ENCODE measurements at places on chromosomes 16 and 17.

- no peak for DNase-seq
These were observed 42.1 kb downstream of the SRCIN1 start for GRCh38 chr17:38563362-38564253.

GRCh38 chr17:43755389-43755875 is 3.2 kb downstream of the SOST start:
- DNase-seq = peak; percentile 36

GRCh38 chr17:75636381-75637142 is 3.3 kb downstream of the SMIM5 start:
- DNase-seq = no peak

DNA sequence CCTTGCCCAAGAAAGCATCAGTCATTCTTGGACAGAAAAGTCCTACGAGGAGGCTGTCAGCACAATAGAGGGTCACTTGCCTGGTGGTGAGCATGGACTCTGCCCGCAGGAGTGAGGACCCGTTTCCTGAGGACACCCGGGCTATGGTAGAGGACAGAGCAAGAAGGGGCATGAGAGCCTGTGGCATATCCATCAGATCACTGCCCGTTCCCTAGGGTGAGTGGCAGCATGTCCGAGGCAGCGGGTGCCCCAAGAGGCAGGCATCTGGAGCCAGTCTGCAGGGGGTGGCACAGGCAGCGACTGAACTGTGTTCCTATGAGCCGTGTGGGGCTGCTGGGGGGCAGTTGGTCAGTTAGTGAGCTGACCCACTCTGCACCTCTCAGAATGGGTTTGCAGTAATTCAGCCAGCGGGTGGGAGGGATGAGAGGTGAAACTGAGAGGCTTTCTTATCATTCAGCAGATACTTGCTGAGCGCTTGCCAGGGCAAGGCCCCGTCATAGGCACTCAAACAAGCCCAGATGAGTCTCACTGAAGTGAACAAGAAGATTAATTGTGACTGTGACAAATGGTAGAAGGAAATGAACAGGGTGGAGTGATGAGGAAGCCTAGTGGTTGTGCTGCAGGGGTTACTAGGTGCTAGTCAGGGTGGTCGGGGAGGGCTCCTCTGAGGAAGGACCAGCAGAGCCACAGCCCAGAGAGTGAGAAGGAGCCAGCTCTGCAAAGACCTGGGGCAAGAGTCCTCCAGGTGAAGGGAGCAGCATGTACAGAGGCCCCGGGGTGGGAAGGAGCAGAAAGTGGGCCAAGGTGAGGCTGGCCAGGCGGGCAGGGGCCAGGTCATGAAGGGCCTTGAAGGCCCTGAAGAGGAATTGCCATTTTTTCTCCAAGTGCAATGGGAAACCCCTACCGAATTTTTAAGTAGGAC is 87.9 kb downstream of the CLEC16A start:
- no peak for DNase-seq

GRCh38 chr17:83194186-83194561 is 114.8 kb downstream of the METRNL start:
- no peak for DNase-seq

- DNase-seq = no peak
These were observed 18.1 kb downstream of the MAP3K14 start for GRCh38 chr17:45298546-45299285.

DNA sequence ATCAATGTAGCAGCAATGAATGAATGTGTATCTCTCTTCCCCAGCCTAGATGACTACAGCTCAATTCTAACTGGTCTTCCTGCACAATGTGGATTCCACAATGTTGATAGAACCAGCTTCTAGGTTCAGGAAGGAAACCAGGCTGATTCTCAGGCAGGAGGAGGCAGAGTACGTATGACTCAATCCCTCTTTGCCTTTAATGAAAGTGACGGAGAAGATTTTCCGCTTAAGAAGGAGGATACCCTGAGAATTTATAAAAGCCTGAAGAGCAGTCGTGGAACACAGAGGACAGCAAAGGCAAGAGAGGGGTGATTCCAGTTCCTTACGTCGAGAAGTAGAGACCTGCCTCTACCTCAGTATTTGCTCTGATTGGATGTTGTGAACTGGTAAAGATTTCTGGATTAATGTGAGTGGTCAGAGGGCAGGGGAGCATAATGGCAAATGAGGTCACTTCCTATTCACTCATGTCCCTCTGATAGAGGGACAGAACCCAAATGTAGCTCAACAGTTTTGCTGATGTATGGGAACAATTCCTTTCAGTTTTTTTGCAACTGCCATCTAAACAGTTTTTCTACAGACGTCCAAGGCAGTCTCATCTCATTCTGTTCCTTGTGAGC is 15.0 kb upstream of the SLC16A11 start:
- DNase-seq = no peak

DNA sequence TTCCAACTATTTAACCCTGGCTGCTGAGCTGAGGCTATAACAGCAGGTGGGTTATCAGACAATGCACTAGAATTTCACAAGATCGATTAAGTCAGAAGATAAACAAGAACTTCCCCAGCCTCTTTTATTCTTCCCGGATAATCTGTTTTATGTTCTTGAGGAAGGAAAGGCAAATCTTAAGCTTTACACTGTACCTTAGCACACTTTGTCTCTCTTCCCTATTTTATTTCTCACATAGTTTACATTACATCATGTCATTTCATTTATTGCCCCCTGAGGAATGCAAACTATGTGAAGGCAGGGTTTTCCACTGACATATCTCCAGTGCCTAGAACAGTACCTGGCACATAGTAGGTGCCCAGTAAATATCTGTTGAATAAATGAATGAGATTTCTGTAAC is 139.6 kb downstream of the SKAP1 start:
- DNase-seq = no peak

DNA sequence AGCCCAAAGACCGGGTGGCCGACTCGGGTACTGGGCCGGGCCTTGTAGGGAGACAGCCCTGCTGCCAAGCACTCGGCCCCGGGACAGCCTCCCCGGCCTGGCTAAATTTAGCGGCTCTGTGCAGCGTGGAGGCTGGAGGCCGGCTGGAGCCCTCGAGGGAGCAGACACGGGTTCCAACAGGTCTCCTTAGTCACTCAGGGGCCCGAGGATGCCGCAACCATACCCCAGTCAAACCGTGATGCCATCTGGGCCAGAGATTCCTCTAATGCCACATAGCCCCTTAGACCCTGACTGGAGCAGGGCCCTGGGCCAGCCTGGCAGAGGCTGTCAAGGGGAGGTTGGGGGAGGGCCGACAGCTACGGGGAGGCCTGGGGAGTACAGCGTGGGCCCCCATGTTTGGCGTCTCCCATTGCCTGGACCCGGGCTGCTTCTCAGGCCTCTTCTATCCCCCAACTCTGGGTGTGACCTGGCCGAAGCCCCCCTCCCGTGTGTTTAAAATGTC is 2.9 kb upstream of the P2RX1 start:
- no peak for DNase-seq

- no peak for DNase-seq
These were observed 241.4 kb upstream of the DYNLRB2 start for GRCh38 chr16:80299416-80299815.

DNA sequence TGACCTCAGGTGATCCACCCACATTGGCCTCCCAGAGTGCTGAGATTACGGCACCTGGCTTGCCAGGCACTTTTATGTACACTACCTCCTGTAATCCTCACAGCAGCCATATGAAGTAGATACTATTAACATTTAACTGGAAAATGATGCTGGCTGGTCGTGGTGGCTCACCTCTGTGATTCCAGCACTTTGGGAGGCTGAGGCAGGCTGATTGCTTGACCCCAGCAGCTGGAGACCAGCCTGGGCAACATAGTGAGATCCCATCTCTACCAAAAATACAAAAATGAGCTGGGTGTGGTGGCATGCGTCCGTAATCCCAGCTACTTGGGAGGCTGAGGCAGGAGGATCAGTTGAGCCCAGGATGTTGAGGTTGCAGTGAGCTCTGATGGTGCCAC is 2.0 kb upstream of the MAPK3 start:
- no peak for DNase-seq

DNA sequence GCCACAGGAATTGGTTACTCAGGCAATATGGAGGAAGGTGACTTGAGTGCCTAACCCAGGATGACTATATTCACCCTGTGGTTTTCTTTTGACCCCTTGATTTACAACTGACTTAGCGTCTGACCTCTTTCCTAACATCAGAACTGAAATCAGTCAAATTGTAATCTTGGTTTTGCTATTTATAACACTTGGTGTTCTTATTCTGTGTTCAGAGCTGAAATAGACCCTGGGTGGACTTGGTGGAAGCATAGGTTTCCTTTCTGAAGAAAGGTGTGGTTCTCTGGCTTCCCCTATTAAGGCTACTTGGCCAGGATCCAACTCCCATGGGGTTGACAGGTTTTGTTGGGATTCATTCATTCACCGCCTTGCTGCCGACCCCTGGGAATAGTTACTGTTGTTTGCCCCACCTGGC is 80.8 kb downstream of the CLEC16A start:
- DNase-seq = no peak

GRCh38 chr17:77897741-77898301 is 60.7 kb upstream of the TNRC6C start:
- no peak for DNase-seq

GRCh38 chr17:46950997-46951621 is 27.9 kb downstream of the RPRML start:
- DNase-seq = no peak

GRCh38 chr16:55502801-55503366 is 6.0 kb upstream of the LPCAT2 start:
- no peak for DNase-seq

GRCh38 chr17:8709006-8709405 is 35.6 kb downstream of the CCDC42 start:
- no peak for DNase-seq

DNA sequence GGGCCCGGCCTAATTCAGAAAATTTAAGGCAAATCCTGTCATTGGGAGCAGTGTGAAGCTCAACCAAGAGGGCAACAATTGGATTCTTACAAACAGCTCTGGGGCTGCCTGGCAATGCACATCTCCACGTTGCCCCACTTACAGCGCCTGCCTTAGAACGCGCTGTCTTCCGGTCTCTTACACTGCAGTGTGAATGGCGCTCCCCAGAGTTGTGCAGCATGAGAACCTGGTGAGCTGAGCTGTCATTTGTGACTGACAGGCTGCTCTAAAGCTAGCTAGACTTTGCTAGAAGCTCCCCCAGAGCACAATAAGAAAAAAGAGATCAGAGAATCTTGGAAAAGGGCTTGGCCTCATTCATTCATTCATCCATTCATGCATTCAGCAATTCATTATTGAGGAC is 64.5 kb upstream of the PLCG2 start:
- DNase-seq = no peak

DNA sequence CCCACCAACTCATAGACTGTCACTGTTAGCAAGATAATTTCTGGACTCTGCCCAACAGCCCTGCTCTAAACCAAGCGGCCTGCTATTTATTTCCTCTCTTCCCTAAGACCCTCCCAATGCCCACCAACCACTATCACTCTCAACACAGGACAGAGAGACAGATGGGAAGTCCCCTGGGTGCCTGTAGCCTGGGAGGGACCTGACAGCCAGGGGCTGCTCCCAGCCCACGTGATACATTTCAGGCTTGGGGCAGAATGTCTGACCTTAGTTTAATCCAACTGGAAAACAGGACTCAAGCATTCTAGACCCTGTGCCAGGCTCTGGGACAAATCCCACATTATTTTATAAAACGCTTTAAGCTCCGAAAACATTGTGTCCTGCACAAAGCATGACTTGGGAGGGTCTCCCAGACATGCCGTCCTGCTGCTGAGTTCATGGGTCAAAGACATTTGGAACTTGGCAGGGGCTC is 23.6 kb downstream of the XYLT1 start:
- DNase-seq = no peak

GRCh38 chr17:55122114-55122513 is 142.6 kb upstream of the HLF start:
- no peak for DNase-seq

DNA sequence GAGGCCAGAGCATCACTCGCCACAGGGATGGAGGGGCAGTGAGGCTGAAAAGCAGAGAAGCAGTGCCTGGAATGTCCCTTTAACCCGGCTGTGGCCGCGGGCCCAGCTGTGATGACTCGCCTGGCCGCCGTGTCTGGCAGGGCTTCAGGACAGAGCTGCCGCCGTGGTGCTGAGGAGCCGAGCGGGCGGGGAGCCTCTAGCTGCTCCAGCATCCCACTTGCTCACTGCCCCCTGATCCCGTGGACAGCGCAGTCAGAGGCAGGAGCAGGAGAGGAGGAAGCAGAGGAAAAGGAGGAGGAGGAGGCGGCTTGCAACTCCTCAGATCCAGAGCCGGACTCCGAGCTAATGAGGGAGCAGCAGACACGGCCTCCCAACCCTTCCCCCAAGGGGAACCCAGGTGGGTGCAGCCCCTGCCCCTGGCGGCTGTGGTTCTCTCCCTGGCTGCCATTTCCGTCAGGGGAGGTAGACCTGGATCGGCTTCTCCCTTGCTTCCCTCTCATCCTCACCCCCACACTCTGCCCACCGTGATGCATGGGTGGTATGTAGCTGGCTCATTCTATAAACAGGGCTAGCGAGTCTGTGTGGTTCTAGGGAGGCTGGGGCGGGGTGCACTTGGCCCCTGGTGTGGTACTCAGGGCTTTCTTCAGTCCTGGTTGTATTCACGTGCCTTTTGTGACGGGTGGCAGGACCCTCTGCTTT is 165.7 kb downstream of the CMIP start:
- DNase-seq = no peak

DNA sequence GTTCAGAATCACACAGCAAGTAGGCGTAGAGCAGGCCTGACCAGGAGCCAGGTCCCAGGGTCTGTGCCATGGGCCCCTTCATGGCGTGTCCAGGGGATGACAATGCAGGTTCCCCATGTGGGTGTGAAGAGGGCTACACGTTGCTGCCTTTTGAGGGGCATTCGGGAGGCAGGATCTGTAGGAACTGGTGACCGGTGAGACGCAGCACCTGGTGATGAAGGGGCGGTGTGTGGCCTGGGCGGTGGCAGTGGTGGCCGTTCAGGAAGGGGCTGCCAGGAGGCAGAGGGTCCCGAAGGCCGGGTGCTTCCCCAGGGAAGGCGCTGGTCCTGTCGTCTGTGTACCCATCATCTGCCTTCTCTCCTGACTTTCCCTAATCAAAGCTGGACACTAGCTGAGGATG is 34.6 kb downstream of the ZNF750 start:
- no peak for DNase-seq

GRCh38 chr17:83080858-83081683 is 1.7 kb downstream of the METRNL start:
- peak; percentile 74 for DNase-seq

DNA sequence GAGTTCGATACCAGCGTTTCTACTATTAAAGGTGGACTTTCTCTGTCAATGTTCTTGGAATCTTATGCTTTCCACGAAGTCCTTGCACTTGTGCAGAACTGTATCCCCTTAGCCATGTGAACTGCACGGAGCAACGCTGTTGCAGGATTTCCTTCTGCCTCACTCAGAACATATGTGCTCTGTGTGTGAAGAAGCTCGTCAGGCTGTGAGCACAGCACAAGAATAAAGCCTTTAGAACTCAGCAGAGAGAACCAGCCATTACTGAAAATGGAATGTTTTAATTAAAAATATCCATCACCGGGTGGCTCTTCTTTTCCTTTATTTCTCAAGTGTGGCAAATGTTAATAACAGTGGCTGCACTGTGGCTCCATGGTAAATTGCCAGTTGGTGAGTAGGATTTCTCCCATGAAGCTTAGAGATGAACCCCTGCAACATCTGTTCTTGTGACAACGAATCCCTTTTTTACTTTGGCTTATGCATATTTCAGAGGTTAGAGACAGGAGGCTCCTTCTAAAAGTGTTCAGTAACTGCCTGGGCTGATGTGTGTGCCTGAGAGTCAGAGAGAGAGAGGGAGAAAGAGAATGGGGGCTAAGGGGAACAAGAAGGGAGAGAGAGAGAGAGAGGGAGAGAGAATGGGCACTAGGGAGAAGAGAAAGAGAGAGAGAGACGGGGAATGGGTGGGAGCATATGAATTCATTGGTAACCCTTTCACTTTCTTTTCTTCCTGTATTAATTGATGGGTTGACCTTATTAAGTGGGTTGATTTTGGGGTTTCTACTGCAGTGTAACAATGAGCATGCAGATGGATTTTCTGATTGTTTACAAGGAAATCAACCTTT is 50.0 kb downstream of the RPTOR start:
- no peak for DNase-seq

Measured in activated CD8-positive, alpha-beta T cell treated with anti-CD3 and anti-CD28 coated beads for 36 hours (primary cell).